Activated B cell treated with CpG ODN at 0.5 μM for 24 hours (primary cell): ENCODE measurements at places on chromosomes 11 and 22. TPM values are rescaled to one million over a fixed set of nuclear protein-coding genes. Genes with fewer than 3 reads are reported as not detected.

Gene TFIP11
- 59.0 and 62.8 TPM in 2 replicates for total RNA-seq

DNA sequence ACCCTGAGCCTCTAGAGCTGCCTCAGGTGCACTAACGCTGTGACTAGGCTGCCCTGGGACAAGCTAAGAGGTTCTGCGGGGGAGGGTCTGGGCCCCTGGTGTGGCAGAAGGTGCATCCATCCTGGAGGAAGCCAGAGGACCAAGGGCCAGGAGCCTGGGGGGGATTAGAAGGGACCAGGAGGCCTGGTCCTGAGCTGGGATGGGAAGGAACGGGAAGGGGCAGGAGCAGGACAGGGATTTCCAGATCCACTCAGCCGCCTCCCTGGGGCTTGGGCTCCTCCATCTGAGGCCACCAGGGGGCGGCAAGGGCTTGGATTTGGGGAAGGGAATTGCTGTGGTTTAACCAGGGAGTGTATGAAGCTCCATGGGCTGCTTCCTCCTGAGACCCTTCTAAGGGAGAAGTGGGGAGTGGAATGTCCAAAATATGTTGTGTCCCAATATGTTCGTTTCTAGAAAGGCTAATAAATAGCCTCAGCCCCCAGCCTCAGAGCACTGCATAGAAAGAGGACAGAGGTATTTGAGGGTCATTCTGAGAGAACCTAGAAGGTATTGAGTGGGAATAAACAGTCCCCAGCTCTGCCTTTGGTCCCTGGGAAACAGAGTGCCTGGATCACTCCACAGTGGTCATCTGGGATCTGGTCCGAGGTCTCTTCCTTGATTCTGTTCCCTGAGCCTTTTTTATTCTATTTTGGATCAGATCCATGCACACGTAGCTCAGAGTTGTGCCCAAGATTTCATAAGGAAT lies 17.4 kb upstream of the PRAME start:
- no peaks in the 10 kb centered on the region for H3K36me3 ChIP-seq
- peaks cover 12% of the 10 kb centered on the region for H3K4me1 ChIP-seq
- H3K4me3 ChIP-seq = no peak overlapping the region
- DNase-seq = no peak
- H3K27me3 ChIP-seq = peaks cover 2% of the 10 kb centered on the region

GRCh38 chr11:33952805-33953204 lies 60.9 kb upstream of the LMO2 start:
- no peaks in the 10 kb centered on the region for H3K27me3 ChIP-seq
- DNase-seq = no peak
- no peaks in the 10 kb centered on the region for H3K36me3 ChIP-seq
- no peak overlapping the region for H3K27ac ChIP-seq
- H3K4me3 ChIP-seq = no peak overlapping the region
- H3K4me1 ChIP-seq = no peaks in the 10 kb centered on the region

- no peak overlapping the region for H3K27ac ChIP-seq
- H3K4me3 ChIP-seq = no peak overlapping the region
- H3K4me1 ChIP-seq = peaks cover 14% of the 10 kb centered on the region
- H3K27me3 ChIP-seq = peaks cover 31% of the 10 kb centered on the region
- no peaks in the 10 kb centered on the region for H3K36me3 ChIP-seq
Measured at GRCh38 chr22:42461511-42461910, 29.3 kb upstream of the NFAM1 start.

GRCh38 chr11:70928854-70929598 lies 323.4 kb downstream of the SHANK2 start:
- no peak overlapping the region for H3K27ac ChIP-seq
- no peak for DNase-seq
- H3K4me1 ChIP-seq = no peaks in the 10 kb centered on the region
- peaks cover 5% of the 10 kb centered on the region for H3K27me3 ChIP-seq
- H3K4me3 ChIP-seq = no peak overlapping the region

DNA sequence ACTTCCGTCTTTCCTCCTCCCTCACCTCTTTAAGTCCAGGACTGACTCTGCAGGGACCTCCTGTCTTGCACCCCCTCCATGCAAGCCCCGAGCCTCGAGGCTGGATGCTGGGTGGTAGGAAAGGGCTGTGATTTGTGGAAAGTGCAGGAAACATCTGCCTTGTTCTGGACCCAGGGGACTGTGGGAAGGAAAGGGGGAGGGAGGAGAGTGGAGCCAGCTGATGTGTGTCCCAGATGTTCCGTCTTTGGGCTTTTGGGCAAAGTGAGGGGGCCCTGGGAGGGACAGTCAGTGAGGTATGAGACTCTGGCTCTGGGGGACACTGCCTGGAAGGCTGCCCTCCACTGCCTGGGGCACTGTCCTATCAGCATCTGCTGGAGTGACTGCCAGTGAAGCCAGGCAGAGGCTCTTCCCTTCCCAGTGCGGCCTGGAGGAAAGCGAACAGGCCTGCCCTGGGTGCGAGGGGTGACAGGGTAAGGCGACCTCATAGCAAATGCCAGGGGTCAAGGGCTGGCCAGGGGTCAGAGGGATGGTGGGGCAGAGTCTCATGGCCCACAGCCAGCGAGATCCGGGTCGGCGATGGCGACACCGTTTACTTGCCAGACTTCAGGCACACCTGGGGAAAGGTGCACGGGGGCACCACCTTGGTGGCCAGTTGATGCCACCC lies 1.7 kb downstream of the MRGPRD start:
- no peaks in the 10 kb centered on the region for H3K4me1 ChIP-seq
- no peaks in the 10 kb centered on the region for H3K36me3 ChIP-seq
- H3K27ac ChIP-seq = no peak overlapping the region
- peaks cover 11% of the 10 kb centered on the region for H3K27me3 ChIP-seq

- no peak for DNase-seq
- H3K4me1 ChIP-seq = peaks cover 34% of the 10 kb centered on the region
- no peaks in the 10 kb centered on the region for H3K27me3 ChIP-seq
Measured at GRCh38 chr22:19443544-19444211, 3.8 kb downstream of the C22orf39 start.
